HFFc6 (cell line): ENCODE measurements at places on chromosomes 1 and 21.

- DNase-seq, result no peak
These were observed 15.0 kb upstream of the KCNN3 start for GRCh38 chr1:154884869-154885701.

DNA sequence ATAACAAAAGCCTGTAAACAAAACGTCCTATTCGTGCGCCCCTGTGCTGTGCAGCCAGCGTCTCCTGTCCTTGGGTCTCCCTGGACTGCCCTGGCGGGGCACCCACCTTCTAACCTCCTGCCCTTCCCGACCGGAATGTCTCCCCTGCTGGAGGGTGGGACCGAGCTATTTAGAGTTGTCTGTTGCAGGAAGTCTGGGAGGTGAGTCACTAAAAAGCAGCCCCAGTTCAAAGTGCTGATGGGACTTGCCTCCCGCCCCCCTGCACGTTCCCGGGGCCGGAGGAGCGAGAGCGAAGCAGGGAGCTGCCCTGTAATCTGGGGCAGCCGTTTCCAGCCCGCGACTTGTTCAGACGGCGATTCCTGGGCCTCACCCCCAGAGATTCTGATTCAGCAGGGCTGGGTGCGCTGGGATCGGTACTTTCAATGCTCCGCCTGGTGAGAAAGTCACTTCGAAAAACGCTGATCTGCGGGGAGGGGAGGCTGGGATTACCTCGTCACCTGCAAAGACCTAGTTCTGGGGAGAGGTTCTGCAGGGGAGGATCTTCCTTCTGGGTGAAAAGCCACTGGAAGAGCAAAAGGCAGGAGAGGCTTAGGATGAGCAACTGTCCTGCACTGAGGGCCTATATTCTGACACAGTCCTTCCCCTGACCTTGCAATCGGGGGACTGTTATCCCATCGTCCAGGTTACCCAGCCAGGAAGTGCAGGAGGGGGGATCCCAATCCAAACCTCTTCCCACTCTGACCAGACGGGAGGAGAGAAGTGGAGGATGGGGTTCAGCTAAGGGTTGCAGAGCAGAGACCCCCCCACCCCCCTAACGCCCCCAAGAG is 1.2 kb upstream of the DHRS3 start:
- DNase-seq, result peak; percentile 60

GRCh38 chr1:202007805-202008489 is 2.4 kb upstream of the ELF3 start:
- DNase-seq, result peak; percentile 28

- DNase-seq, result no peak
These were observed 147.3 kb downstream of the TIAM1 start for GRCh38 chr21:31196724-31197123.

DNA sequence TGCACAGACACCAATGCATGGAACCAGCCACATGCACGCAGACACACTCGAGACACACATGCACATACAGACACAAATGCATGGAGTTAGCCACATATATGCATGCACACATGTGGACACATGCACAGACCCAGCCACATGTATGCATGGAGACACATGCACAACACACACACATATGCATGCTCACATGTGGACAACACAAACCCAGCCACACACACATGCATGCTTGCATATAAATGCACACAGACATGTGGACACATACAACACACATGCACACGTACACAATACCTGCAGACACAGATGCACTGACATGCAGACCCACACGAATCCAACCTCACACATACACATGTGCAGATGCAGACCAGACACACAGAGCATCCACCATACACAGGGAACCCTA is 31.1 kb downstream of the WNT9A start:
- no peak for DNase-seq

DNA sequence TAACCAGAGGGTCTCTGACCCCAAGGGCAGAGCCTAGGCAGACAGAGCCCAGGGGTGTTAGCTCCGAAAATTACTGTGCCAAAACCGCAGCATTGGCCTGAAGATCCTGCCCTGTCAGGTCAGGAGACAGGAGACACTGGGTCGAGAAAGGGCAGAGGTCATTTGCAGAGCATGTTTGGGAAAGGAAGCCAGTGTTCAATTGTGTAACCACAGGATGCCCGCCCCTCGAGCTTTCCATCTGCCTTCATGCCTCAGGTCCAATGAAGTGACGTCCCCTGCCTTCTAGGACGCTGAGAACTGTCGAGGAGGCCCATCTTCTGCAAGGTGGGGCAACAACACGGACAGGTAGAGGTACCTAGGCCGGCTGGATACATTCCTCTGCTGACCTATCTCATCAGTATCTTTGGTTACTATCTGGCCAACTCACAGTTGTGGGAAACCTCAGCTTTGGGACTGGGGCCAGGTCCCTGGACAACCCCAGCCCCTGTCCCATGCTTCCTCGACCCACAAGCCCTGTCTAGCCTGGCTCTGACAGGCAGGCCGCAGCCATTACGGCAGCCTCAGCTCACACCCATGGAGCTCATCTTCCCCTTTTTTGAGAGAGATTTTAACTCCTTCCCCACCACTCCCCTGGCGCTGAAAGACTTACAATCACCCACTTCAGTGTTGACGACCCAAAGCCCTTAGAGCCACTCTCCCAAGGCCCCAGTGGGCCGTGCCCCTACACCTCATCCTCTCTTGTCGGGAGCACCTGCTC is 1.3 kb downstream of the ARL8A start:
- no peak for DNase-seq

GRCh38 chr1:215636258-215636965 is 69.3 kb downstream of the KCTD3 start:
- DNase-seq, result peak; percentile 70
